ENCODE measurements at places on chromosomes 5 and 9.

DNA sequence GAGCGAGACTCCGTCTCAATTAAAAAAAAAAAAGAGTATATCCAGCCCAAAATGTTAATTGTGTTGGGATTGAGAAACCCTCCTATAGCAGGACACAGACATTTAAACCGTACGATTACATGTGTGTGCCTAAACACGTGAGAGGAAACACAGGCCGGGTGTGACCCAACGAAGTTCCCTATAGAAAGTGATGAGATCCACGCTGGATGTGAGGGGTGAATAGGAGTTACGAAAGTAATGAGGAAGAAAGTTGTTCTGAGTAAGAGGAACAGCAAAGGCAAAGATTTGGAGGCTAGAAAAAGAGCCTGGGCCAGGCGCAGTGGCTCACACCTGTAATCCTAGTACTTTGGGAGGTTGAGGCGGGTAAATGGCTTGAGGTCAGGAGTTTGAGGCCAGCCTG lies 13.6 kb downstream of the NAIF1 start:
- DNase-seq: no peak

DNA sequence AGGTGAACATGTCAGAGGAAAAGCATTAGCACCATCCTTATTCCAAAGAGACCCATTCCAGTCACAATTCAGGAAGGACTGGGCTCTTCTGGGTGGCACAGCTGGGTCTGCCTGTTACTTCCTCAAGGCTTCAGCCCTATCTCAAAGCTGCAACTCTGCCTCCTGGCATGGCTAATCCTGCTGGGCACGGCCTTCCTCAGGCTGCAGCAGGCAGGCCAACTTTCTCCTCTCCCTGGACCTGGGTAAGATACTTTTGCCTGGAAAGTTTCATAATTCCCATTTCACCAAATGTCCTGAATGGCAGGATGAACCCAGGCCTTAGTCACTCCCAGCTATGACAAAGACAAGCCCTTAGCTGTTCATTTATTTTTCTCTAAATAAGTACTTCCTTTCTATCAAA lies 50.1 kb downstream of the MACROH2A1 start:
- no peak for DNase-seq

GRCh38 chr9:2681981-2682380 lies 35.3 kb upstream of the KCNV2 start:
- no peak for DNase-seq

GRCh38 chr5:132010989-132011621 lies 353 bp downstream of the ACSL6 start:
- no peak for DNase-seq

- no peak for DNase-seq
Measured at GRCh38 chr5:108560581-108560980, 178.7 kb upstream of the FBXL17 start.

DNA sequence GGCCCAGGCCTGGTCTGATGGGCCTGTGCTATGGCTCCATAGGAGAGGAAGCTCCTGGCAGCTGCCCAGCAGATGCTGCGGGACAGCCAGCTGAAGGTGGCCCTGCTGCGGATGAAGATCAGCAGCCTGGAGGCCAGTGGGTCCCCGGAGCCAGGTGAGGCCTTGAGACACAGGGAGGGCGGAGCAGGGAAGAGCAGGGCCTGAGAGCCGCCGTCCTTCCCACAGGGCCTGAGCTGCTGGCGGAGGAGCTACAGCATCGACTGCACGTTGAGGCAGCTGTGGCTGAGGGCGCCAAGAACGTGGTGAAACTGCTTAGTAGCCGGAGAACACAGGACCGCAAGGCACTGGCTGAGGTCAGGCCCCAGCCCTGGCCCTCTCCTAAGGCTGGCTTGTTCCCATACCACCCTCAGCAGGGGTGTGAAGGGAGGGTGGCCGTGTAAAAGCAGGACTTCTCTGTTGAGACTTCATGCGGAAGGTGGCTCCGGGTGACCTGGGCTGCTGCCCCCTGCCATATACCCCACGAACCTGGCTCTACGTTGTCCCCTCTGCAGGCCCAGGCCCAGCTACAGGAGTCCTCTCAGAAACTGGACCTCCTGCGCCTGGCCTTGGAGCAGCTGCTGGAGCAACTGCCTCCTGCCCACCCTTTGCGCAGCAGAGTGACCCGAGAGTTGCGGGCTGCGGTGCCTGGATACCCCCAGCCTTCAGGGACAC lies 4.5 kb downstream of the PKN3 start:
- no peak for DNase-seq

GRCh38 chr5:36392186-36392585 lies 90.5 kb upstream of the RANBP3L start:
- DNase-seq: no peak

- DNase-seq: no peak
Measured at GRCh38 chr5:32029261-32029660, 144.9 kb downstream of the GOLPH3 start.

DNA sequence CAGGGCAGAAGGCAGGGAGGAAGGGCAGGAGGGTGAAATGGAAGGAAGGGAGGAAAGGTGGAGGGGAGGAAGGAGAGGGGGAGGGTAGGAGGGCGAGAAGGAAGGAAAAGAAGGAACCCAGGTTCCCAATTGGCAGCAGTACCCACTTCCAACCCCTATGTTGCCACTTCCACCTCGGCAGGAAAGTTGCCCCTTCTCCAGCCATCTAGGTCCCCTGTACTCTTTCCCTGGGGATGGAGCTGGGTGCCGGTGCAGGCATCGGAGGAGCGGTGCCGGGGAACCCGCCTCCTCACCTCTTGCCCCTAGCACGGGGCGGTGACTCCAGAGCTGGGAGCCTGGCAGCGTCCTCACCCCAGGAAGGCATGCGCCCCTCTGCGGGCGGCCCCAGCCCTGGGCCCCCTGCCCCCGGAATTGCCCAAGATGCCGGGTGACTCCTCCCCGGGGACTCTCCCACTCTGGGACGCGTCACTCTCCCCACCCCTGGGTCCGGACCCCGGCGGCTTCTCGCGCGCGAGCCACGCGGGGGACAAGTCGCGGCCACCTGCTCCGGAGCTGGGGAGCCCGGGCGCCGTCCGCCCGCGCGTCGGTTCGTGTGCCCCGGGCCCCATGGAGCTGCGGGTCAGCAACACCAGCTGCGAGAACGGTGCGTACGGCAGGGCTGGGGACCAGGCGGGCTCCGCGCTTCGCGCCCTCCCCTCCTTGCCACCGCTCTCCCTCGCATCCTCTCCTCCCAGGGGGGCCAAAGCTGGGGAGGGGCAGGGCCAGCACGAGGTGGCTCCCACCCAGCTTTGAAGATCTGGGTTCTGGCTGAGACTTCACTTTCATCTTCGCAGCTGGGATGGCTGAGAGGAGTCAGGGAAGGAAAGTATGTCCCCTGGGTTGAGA lies at the start of gene NIPAL4:
NIPAL4 (plus strand) TSS at position 499 of the 885 bp plus-strand sequence; CDS start at position 607, 108 bp downstream.
- DNase-seq: peak; percentile 22

GRCh38 chr5:6583049-6583880 lies 49.6 kb downstream of the NSUN2 start:
- DNase-seq: no peak

- no peak for DNase-seq
Measured at GRCh38 chr5:158809310-158809850, 290.3 kb downstream of the EBF1 start.

Data from CD4-positive, alpha-beta T cell treated with Interleukin-2 at 100 ng/mL for 4 hours (primary cell).